ENCODE measurements at places on chromosomes 16 and 17.

- DNase-seq: no peak
These were observed 165.0 kb upstream of the RBFOX1 start for GRCh38 chr16:7167626-7168025.

- DNase-seq: no peak
These were observed 171.6 kb downstream of the CDH11 start for GRCh38 chr16:64950262-64950661.

DNA sequence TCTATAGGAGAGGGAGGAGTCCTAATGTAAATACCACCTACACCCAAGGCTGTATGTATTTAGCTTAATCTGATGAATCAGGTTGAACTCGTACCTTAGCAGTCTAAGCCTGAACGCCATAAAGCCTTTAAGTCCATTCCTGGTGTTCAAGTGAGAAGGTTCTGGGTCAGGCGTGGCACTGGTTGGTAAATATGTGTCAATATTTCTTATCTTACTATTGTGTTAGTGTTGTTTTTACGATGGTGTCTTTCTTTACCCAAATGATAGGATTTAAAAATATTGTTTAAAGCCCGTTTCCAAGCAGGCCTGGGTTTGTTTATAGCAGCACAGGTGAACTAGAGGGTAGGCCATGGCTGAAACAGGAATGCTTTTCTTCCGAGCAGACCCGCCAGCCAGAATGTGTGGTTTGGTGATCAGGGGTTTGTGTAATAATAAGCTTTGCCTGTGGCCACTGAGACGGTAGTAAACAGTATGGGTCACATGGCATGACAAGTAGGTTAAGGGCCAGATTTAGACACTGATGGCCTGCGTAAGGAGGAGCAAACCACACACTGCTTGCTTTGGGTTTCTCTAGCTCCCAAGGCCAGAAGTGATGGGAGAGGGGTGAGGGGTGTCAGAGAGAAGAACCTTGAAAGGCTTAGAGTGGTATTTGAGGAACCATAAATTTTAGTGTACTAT lies 3.3 kb downstream of the TMEM94 start:
- no peak for DNase-seq

DNA sequence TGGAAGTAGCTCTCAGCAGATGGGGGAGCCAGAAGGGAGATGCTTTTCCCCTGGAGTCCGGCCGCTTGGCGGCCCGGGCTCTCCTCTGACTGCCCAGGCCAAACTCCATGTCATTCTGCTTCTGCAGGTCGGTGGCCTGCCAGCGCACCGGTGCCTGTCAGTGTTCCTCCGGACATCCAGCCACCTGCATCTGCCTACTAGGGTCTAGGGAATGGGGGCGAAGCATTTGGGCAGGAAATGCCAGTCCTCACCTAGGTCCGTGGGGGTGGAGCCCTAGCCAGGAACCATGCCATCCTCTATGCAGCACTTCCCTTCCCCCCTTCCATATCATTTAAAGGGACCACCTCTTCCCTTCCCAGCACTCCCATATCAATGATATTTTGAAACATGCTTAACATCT lies 34.2 kb downstream of the GJC1 start:
- DNase-seq: no peak

DNA sequence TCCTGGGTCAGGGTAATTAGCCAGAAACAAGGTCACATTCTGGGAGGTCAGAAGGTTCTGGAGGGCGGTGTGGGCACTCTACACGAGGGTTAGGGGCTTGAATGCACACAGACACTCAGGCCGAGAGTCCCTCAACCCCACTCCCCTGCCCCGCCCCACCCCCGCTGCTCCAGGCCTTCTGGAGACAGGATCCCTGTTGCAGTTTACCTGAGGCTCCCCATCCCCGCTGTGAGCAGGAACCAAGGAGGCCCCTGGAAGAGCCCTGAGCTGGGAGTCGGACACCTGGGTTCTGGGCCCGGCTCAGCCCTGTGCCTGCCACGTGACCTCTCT lies 4.4 kb upstream of the ACTG1 start:
- no peak for DNase-seq

- no peak for DNase-seq
These were observed 711.1 kb upstream of the SOX9 start for GRCh38 chr17:71409712-71410111.

GRCh38 chr16:14106961-14107360 lies 35.8 kb downstream of the MRTFB start:
- no peak for DNase-seq

DNA sequence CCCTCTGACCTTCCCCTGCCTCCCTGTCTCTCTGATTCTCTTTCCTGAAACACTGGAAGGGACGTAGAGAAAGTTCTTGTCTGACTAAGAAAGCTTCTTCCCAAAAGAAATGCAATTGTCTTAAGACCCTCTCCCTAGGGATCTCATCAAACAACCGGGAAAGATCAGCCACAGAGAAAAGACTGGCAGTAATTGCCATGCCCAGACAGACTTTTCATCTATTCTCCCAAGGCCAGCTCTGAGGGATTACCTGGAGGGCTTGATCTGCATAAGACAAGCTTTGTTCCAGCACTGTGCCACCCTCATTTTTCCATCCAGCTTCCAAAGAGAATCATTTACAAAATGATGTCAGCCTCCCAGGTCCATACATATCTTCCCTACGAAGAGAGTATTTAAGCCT lies 38.8 kb upstream of the HS3ST3A1 start:
- DNase-seq: no peak

- no peak for DNase-seq
These were observed 427 bp upstream of the NLK start for GRCh38 chr17:28041844-28042656.

GRCh38 chr16:65069065-65069464 lies 52.8 kb downstream of the CDH11 start:
- no peak for DNase-seq

- no peak for DNase-seq
These were observed 609.2 kb downstream of the TOX3 start for GRCh38 chr16:51937771-51938170.

- DNase-seq: no peak
These were observed 204.1 kb upstream of the CIBAR2 start for GRCh38 chr16:85316321-85316919.

DNA sequence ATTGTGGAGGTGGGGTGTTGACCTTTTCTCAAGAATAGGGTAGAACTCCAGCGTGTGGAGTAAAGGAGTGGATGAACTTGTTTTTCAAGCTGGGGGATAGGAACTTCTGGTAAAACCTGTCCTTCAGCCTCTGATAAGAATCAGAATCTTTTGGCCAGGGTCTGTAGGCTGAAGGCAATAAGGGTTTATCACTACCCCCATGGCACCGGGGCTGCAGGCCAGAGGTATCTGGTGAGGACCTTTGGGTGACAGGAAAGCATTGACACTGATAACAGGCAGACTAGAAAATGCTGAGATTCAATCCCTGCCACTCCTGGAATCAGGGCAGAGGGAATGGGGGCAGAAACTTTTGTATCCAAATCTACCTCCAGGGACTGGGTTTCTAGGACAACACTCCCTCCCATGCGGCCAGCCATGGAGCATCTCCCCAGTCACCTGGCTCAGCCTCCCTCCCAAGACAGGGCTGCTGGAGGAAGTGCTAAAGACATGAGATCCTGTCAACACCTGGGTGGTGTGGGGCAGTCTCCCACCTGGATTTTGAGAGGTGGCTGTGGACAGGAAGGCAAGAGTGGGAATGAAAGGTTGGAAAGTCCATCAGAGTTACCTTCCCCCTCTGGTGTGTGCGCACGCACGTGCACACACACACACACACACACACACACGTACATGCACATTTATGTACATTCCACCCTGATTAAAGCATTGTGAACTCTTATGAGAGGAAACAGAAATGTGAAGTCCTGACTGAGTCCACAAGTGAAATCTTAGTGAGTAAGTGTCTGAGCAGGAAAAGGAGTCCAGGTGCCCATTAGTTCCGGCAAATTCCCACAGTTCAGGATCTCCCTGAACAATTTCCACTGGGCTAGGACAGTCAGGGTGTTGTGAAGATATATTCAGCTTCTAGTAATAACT lies 53.1 kb upstream of the MARCHF10 start:
- no peak for DNase-seq

- DNase-seq: no peak
These were observed 15.9 kb downstream of the RAB5C start for GRCh38 chr17:42138749-42139492.

DNA sequence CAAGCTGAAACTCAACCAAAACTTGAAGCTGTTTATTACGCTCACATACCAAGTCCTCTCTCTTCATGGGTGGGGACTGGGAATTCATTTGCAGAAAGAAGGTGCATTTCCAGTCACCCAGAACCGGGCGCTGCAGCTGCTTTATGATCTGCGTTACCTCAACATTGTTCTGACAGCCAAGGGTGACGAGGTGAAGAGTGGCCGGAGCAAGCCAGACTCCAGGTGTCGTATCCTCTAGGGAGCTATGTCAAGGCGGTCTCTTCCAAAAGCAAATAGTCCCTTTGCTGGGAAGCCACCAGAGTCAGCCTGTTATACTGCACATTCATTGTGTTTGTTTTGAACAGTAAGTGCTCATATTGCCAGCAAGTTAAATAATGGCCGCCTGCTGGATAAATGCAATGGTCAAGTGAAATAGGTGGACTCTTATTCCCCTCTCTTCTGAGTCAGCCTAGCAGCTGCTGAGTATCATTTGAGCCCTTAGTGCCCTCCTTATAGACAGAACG lies 12.7 kb downstream of the COG1 start:
- no peak for DNase-seq

- DNase-seq: no peak
These were observed 7.7 kb downstream of the CENPN start for GRCh38 chr16:81014672-81015071.

DNA sequence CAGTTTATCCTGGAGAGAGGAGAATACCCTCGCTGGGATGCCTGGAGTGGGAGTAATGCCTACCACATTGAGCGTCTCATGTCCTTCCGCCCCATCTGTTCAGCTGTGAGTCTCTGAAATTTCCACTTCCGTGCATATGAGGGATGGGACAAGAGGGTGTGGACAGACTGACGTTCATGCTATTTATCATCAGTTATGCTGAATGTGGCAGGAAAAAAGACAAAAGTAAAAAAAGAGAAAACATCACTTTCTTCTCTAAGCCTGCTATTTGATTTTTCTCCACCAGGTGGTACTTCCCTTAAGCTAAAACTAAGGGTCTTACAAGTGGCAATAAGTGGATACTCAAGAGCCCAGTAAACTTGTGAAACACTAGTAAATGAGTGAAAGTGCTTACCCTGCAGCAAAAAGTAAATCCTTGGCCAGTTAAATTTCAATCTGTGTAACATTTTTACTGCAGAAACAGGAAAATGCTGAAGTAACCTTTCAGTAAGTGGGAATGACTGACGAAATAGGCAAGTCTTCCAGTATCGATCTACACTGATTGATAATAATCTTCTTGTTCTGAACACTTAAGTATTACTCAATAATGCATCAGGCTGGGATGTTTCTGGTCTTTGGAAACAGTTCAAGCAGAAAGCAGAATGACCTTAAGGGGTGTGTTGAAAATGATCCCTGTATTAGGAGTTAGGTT lies 5.6 kb downstream of the CRYBA1 start:
- DNase-seq: no peak

DNA sequence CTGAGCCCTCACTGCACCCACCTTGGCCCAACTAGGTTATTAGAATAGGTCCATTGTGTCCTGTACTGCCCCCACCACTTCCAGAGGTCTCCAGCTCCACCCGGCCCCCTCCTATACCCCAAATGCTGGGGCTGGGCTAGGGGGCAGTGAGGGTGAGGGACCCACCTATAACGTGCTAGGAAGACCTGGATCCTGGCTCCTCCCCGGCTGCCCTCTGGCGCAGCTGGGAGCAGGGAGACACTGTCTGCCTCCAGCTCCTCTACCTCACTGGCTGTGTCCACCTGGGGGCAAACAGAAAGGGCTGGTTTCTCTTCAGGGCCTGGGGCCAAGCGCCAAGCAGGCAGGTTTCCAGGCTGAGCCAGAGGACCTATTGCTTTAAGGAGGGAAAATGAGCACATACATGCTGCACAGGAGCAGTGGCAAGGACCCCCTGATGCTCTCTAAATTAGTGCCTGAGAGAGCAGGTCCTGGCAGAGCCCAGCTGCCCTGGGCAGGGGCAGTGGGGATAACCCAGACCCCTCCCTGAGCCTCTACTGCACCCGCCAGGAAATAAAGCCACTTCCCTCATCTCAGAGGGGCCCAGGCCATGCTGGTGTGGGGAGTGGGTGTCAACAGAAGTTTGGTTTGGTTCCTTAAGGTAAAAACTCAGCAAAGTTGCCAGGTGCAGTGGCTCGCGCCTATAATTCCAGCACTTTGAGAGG lies 12.2 kb downstream of the TSPOAP1 start:
- peak; percentile 5 for DNase-seq

DNA sequence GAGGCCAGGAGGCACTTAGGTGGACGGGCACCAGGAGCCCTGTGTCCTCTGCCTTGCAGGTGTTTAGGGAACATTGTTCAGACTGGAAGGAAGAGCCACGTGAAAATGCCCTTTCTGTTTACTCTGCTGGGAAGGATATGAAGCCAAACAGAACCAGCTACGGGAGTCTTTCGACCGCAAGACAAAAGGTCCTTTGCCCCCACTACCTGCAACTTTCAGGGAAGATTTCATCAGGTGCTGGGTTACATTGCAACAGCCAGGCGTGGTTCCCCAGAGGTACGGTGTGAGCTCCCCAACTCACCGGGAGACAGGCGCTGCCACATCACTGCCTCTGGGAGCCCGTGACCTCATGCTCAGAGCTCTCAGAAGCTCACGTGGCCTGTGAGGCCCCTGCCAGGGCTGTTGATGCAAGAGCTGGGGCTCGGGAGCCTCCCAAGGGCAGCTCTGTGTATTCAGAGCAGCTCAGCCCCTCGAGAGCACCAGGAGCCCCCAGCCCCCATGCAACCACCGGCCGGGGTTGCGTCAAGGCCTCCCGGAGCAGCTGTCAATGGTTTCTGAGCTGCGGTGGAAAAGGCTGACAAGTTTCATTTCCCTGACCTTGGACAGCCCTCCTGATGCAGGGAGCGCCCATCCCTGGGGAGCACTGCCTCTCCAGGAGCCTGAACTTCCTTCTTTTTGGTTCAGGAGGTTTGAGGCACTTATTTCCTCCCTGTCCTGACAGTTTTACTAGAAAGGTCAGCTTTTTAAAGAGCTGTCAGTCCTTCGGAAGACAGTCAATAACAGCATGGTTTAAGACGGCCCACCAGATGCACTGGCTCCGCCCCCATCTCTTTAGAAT lies 42.1 kb downstream of the TBC1D16 start:
- DNase-seq: no peak

- no peak for DNase-seq
These were observed 31.7 kb upstream of the KSR1 start for GRCh38 chr17:27424516-27424915.

DNA sequence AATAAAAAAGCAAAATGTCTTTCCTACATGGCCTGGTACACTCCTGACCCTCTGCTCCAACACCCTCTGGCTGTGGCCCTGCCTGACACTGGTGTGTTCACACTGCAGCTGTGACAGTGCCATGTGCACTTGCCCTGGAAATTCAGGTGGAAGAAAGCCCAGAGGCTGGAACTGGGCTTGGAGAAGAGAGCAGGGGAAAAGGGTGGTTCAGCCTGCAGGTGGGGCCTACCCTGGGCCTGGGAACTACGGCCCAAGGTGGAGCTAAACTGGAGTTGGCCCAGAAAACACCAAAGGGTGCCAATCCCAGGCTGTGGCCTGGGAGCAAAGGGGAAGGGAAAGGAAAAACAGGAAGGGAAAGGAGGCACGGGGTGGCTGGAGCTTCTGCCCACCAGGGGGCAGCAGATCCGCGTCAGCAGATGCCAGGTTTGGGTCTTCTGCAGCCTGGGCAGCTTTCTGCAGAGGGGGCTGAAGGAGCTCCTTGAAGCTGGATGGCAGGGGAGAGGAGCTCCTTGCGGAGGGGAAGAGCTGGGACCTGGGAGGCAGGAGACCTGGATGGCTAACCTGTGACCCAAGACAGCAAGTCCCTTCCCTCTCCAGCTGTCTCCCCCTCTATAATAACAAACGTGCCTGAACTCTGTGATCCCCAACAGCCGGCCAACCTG lies 15.4 kb upstream of the CTCF start:
- DNase-seq: peak; percentile 67

GRCh38 chr17:69818467-69818866 lies 256.6 kb upstream of the KCNJ16 start:
- DNase-seq: no peak

Measured in activated CD4-positive, alpha-beta T cell treated with anti-CD3 and anti-CD28 coated beads for 1 hour (primary cell).